ENCODE measurements at places on chromosomes 1 and 21. TPM values are rescaled to one million over a fixed set of nuclear protein-coding genes. Genes with fewer than 3 reads are reported as not detected.

The BRINP2 gene
- polyA plus RNA-seq = 11.5 TPM

The EXOSC10 gene
- polyA plus RNA-seq = 69.3 TPM

The CLCA4 gene
- not detected for polyA plus RNA-seq

The HOOK1 gene
- polyA plus RNA-seq = 12.9 TPM

The SMCP gene
- polyA plus RNA-seq = not detected

The TINAGL1 gene
- polyA plus RNA-seq = 9.1 TPM

The TACSTD2 gene
- polyA plus RNA-seq = not detected

All from cardiac muscle cell (in vitro differentiated cells and primary cell).